ENCODE measurements at places on chromosomes 4 and X.

DNA sequence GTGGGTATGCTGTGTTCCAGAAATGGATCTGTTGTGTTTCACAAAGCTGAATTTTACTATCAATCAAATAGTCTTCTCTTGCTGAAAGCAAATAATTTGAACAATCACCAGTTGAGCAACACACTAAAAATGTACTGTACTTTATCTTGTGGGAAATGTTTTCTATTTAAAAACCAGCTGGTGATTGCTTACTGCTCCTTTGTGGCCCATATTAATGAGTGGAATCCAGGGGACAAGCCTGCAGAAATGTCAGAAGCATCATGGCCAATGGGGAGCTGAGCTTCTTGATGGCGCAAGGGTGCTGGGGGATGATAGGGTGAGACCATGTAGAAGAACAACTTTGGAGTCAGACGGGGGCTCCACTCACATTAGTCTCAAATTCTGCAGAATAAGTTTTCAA lies 346.2 kb downstream of the ARHGAP10 start:
- DNase-seq: no peak

DNA sequence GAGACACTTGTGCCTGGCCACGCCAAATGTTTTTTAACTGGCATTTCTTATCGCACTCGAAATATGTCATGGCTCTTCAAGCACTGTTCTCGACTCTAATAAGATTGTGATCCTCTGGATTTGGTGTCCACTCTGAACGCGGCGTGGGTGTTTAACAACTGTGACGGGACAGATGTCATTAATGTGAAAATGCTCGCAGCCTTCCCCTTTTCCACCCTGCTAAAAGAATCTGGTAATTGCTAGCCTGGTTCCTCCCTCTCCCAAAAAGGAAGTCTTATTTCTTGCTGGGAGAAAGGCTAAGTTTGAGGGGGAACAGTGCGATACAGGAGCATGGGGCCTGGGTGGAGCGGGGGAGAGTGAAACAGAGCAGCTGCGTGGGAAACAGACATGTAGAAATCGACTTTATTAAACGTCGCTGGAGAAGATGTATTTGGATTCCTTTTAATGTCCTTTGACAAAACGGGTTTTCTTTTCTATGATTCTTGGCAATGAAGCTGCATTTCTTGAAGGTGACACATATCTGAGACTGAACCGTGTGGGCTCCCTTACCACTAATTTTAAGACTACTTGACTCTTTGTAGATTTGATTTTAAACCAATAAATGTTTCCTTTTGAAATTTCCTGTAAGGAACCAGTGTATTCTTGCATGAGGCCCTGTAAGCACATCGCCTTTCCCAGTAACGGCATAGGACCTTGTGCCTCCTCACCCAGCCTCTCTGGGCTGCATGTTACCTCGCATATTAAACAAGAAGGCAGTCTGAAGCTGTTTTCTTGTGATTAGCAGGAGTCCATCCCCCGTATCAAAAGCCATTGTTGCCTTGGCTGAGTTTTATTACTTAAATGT lies 17.8 kb downstream of the TBC1D1 start:
- no peak for DNase-seq

DNA sequence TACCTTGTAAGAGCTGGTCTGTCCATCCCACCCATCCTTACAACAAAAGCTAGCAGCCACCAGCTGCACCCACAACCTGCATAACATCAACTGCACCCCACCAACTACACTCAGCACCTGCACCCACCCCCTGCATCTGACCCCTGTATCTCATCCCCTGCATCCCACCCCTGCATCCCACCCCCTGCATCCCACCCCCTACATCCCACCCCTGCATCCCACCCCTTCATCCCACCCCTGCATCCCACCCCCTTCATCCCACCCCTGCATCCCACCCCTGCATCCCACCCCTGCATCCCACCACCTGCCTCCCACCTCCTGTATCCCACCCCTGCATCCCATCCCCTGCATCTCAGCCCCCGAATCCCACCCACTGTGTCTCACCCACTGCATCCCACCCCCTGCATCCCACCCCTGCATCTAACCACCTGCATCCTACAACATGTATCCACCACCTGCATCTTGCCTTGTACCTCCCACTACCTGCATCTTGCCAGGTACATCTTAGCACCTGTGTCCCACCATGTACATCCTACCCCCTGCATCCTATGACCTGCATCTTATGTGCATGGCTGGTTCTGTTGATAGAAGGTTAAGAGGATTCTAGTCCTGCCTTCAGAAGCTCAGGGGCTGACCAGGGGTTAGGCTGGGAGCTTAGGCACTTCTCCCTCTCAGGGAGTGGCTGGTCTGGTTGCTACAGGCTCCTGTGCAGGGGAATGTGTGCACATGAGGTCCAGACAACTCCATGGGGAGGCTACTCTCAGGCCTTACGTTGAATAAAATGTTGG lies 9.4 kb downstream of the TMEM271 start:
- DNase-seq: no peak

- no peak for DNase-seq
These were observed 4.9 kb upstream of the WDFY3 start for GRCh38 chr4:84971319-84971932.

DNA sequence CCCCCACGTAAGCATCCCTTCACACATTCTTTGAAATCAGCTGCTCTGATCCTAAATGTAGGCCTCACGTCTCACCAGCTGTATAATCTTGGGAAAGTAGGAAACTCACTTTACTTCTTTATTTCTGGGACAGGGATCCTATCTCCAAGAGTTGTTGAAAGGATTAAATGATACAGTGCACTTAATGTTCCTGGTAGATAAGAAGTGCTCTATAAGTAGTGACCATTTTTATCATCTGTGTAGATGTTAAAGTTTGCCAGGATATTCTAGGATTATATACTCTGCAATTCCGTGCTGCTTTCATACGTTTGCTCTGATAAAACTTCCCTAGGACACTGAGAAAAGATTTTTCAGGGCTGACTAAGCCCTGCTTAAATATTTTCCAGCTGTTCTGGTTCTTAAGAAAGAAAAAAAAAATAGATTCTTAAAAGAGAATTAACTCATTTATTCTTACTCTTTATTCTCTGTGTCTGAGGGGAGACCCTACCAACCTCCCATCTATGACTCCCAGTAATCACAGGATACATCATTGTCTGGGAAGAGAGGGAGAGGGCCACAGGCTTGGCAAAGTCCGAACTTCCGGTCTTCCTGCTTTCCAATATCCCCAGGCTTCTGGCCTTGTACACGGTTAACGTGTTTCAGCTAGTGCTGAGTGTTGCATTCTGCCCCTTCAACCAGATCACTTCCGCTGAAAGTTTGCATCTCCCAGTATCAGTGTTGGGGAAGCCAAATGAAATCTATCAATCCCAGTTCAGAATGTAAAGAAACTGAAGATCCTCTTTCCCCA lies 269.2 kb downstream of the TRIML1 start:
- no peak for DNase-seq

- DNase-seq: no peak
These were observed 89.3 kb upstream of the ENPP6 start for GRCh38 chr4:184306949-184307348.

- DNase-seq: no peak
These were observed 768.2 kb downstream of the KCTD8 start for GRCh38 chr4:43680421-43680820.

- no peak for DNase-seq
These were observed 1.4 kb upstream of the ATP8A1 start for GRCh38 chr4:42658261-42658660.

DNA sequence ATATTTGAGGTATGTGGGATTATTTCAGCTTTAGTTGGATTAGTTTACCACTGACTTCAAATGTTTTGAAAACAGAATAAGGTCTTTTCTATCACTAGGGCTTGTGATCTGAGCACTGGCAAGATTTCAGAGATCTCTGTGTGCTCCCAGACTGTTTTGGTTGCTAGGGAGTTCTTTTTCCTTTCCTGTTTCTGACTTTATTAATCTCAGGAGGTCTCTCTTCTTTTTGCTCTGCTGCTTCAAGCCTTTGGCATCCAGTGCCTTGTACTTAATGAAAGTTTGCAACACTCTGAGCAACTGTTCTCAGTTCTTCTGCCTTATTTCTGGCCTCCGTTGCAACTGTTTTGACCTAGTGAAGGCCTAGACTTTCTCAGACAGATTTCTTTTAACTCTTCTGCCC lies 32.1 kb upstream of the PAQR3 start:
- no peak for DNase-seq

DNA sequence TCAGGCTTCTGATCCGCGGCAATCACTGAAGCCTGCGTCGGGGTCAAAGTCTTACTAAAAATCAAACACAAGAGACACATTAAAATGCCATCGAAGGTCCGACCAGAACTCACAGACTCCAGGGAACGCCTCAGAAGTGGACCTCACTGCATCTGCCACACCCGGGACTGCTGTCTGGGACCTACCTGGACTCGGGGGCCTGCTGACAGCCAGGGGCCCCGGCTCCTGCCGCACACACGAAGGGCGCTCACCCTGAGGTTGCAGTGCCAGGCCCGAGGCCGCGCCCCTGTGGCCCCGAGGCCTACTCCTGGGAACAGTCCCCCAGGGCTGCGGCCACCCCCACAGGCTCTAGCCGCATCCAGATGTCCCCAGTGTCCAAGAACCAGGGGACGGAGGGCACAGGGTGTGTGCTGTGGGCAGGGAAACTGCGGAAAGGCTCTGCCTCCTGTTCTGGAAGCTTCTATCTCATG lies 7.4 kb downstream of the CTBP1 start:
- no peak for DNase-seq

- no peak for DNase-seq
These were observed 532.0 kb upstream of the SPANXN1 start for GRCh38 chrX:144715337-144715736.

- no peak for DNase-seq
These were observed 55.9 kb downstream of the FHDC1 start for GRCh38 chr4:152992027-152992426.

GRCh38 chrX:39894683-39895082 lies 203.1 kb downstream of the BCOR start:
- no peak for DNase-seq

- DNase-seq: no peak
These were observed 134.9 kb upstream of the SLITRK2 start for GRCh38 chrX:145682518-145683298.

DNA sequence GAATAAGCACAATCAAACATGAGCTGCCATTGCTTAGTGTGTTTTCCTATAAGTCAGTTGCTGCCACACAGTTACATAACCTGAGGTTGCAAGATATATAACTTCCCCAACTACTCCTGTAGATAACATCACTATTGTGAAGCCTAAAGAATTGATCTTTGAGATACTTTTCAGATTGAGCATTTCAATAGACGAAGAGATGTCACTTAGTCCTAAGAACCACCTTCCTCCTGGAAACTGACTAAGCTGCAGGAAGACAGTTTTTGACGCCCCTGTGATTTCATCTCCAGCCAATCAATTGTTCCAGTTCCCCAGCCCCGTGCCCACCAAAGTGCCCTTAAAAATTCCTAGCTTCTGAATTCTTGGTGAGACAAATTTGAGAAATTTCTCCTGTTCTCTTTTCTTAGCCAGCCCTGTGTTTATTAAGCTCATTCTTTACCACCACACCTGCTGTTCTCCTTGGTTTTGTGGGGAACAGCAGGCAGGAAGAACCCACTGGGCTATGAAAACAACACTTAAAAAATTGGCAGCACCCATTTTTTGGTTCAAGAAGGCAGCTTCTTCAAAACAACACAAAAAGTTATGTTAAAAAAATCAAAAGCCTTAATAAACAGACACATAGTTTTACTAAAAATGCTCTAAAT lies 317.1 kb upstream of the PABPC4L start:
- no peak for DNase-seq

- no peak for DNase-seq
These were observed 117.2 kb downstream of the GASK1B start for GRCh38 chr4:158055668-158056067.

GRCh38 chr4:24730256-24731001 lies 64.9 kb upstream of the SOD3 start:
- no peak for DNase-seq

DNA sequence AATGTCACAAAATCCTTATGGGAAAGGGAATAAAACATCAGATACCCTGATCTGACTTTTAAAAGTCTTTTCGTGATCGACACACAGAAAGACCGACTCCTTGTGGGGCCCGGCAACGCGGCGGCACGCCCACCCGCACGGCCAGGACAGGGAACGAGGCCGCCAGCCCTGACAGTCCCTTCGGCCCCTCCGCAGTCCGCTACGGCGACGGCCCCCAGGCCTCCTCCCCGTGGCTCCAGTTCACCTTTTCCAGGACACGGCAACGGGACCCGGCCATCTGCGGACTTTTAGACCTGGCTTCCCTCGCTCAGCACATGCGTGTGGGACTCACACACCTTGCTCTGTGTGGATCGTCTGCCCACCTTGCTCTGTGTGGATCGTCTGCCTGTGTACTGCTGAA lies 33.6 kb upstream of the GTPBP6 start:
- no peak for DNase-seq

DNA sequence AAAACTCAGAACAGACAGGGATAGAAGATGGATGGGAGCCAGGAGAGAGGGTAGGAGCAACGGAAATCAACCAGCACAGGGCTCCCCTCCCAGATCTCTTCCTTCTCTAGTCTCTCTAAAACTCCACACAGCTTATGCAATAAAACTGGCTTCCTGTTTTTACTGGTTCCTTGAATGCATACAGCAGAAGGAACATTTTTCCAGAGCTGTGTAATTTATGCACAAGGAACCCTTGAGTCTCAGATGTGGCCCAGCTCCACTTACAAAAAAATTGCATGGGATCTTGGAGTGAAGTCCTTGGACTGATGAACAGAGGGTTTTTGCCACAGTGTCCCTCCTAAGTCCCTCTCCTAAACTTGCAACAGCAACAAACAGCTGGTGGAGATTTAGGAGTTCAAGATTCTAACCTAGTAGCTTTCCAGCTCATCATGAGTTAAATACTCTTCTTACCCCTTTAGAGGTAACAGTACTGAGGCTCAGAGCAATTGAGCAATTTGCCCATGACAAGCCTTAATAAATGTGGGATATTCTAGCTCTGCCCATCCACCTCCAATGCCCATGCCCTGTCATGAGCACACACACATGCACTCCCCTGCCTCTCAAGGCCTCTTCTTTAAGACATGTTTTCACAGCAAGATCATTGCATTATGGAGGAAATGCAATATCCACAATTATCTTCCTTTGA lies 18.4 kb upstream of the CC2D2A start:
- DNase-seq: no peak

- no peak for DNase-seq
These were observed 131.9 kb downstream of the FHIP1A start for GRCh38 chr4:151540728-151541388.
